ENCODE measurements at places on chromosomes 1 and 21.

DNA sequence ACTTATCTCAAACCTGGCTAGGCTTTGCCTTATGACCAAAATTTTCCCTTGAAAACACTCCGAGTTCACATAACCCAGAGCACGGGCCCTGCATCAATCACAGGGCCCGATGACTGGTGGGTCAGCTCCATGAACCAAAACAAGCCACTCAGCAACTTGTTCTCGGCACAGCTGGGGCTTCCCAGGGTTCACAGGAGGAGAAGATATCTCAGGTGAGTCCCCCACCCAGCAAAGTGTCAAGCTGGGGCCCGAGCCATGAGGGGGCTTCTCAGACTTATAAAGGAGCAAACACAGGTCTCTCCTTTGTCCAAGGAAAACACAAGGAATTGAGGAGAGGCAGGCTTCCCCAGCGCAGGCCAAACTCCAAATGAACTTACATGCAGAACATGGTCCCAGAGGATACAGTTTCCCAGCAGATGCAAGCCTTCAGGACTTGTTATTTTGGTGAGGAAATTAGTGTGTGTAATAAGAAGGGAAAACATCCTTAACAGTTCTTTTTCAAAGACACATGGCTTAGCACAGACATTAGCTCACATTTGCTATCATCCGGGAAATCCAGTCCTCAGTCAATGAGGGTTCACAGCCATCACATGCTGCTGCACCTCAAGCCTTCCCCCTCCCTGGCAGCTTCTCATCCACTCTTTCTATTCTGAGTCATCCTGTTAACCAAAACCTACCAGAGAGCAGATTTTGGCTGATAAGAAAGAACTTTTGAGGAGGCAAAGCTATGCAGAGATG is 98.1 kb upstream of the NFIA start:
- DNase-seq: no peak

GRCh38 chr1:15950302-15950701 is 25.6 kb downstream of the ZBTB17 start:
- DNase-seq: no peak

- no peak for DNase-seq
Observed at GRCh38 chr1:118918940-118919259, 69.2 kb downstream of the TBX15 start.

- no peak for DNase-seq
Observed at GRCh38 chr1:169041366-169041765, 65.1 kb upstream of the ATP1B1 start.

GRCh38 chr21:25733859-25734653 is 648 bp downstream of the ATP5PF start:
- DNase-seq: peak; percentile 23

DNA sequence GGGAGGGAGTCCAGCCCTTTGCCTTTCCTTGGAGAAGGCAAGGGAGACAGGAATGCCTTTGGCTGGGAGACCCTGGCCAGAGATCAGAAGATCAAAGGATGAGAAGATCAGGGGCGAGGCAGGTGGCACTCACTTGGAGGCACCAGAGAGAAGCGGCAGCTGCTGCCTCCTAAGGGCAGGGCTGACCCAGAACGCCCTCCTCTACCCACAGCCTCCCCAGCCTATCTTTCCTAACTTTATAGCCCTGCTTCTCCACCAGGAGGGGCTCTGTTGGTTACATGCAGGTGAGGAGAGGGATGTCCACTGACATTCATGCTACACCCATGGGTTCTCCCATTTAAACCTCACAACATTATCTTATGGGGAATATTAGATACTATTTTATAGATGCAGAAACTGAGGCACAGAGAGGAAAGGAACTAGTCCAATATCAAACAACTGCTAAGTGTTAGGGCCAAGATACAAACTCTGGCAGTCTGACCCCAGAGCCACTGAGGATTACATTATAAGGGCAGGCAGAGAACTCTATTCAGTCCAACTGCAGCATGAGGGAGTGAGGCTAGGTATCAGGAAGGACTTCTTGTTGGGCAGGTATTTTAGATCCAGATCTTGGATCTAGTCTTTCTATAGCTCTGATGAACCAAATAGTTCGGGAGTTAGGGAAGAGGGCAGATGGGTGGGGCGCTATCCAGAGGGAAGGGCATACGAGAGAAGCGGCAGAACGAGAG is 19.9 kb downstream of the LGR6 start:
- no peak for DNase-seq

DNA sequence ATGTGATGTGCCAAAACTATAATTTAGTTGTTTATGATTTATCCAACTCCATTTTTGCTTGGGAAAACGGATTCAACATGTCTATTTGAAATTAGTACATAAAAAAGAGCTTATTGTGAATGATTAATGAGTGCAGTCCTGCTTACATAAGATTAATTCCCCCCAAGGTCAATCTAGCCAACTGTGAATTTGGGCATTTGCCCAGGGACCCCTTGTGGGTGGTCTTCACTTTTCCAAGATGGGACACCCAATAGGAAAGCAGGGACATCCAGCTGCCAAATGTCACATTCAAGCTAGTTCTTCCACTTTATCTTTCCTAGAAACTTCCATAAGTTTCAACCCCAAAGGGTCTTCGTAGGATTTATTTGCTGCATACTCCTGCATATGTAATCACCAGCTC is 362.4 kb upstream of the PKN2 start:
- DNase-seq: no peak

- no peak for DNase-seq
Observed at GRCh38 chr1:208044589-208045462, 133.9 kb upstream of the CD34 start.

DNA sequence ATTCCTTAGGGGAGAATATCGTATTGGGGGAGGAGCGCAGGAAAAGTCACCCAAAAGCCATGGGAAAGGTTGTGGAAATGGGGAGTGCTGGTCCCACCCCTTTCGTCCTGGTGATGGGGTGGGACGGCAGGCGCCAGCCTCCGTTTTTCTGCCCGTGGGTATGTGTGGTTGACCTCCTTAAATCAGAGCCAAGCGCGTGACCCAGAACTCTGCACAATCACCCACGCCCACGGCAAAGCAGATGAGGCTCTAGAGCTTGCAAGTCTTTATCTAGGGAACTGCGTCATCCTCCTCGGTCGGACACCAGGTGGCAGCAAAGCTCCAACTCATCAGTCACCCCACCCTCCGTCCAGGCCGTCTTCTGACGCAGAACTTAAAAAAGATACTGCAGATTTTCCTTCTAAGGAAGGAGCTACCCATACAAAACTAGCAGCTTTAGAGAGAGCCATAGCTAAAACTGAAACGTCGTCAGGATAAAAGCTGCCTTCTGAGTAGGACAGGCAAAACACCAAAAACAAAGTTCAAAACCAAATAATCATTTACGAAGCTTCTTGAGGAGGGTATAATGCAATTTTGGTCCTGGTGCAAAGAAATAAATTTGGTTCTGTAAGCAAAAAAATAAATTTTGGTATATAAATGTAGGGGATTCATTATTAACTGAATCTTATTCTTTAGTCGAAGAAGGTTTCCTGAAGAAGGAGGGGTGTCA is 62.0 kb downstream of the TBX19 start:
- peak; percentile 75 for DNase-seq

All from effector CD8-positive, alpha-beta T cell (primary cell).